ENCODE measurements at places on chromosomes 4 and X. TPM values are rescaled to one million over a fixed set of nuclear protein-coding genes. Genes with fewer than 3 reads are reported as not detected.

TAF9B gene
- total RNA-seq, result 13.4 TPM

MAGEC1 gene
- not detected for total RNA-seq

DNA sequence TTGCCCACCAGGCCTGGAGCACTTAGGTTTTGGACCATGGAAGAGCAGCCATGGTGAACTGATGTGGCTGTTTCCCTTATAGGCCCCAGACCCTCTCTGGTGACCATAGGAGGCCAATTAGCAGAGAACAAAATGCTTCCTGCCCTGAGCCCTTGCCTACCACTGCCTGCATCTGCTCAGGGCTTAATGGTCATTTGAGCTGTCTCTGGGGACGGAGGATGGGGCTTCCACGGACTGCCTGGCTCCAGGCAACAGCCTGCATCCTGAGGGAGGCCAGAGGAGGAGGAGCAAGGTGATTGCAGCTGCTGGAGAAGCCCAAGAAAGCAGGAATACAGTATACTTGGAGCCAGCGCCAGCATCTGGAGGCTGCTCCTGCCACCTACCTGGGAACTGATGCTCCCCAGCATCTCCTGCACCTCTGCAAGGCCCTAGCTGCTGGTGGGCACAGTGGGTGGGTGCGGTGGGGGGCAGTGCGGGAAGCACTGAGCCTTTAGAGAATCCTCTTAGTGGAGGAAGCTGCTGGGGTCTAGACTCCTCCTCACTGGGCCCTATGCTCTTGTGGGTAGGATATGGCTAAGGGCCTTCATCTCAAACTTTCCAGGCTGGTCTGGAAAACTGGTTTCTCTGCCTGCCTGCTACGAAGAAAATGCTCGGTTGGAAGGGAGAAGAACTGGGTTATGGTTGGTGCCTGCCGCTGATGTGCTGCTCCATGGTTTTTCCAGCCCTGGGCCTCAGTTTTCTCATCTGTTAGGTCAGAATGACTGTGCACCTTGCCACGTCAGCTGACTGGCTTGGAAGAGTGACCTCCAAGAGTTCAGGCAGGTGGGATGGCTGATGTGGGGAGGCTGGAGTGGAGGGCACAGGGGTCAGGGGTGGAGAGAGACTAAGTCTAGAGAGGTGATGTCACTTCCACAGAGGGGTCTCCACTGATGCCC, 158.8 kb upstream of the PJA1 start:
- no peak for ATAC-seq

DNA sequence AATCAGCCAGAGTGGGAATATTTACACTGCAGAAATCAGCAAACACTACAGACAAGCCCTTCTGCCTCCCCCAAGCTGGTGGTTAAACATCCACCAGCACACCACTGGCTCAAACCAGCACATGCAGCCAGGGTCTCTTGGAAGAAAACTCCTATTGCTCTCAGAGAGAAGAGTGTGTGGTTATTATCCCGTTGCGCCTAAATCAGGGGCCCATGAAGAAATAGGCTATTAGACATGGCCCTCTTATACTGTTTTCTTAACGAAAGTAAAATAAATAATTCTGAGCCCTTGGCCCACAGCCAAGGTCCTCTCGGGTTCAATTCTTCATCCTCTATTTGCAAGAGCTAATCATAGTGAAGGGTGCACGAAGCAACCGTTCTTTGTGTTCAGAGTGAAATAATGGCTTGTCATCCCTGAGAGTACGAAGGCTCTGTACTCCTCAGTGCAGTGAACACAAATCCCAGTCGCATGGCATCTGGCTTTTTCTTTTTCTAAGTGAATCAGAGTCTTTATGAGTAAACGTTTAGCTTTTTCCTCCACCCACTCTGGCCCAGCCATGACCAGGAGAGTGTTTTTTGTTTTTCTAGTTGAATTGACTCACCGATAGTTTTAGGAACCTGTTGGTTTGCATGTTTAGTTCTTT, 33.4 kb upstream of the RBM47 start:
- ATAC-seq, result peak; percentile 96

Data from activated T-helper 17 cell treated with anti-CD3 and anti-CD28 coated beads, Interleukin-2, amount 50 U/mL, for 72 hours (primary cell).